ENCODE measurements at places on chromosomes 3 and 15.
A peak's percentile ranks its signal among the peaks of the same experiment; 100 is the strongest.

GRCh38 chr15:90036806-90037510 lies 35.8 kb downstream of the ZNF710 start:
- DNase-seq = no peak

GRCh38 chr15:49023354-49023753 lies 22.9 kb downstream of the SECISBP2L start:
- DNase-seq = no peak

GRCh38 chr15:73989001-73989798 lies 2.9 kb downstream of the STOML1 start:
- DNase-seq = no peak

- no peak for DNase-seq
These were observed 2.0 kb downstream of the NGLY1 start for GRCh38 chr3:25781145-25781757.

GRCh38 chr15:39584266-39584659 lies 3.4 kb downstream of the THBS1 start:
- no peak for DNase-seq

DNA sequence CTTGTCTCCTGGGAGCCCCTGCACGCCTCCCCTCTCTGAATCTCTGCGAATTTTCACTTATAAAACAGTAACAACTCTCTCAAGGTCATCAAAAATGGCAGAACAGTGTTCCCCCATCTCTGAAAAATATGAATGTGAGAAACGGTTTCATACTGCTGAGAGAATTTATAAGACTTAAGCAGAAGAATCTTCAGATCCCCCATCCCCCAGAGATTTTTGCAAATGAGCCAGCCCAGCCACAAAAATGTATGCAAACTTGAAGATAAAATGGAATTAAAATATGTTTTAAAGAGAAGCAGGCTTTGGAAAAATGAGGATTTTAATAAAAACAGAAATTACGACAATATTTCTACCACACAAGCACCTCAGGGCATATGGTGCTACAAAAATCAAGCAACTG lies 173.0 kb downstream of the STT3B start:
- DNase-seq = no peak

DNA sequence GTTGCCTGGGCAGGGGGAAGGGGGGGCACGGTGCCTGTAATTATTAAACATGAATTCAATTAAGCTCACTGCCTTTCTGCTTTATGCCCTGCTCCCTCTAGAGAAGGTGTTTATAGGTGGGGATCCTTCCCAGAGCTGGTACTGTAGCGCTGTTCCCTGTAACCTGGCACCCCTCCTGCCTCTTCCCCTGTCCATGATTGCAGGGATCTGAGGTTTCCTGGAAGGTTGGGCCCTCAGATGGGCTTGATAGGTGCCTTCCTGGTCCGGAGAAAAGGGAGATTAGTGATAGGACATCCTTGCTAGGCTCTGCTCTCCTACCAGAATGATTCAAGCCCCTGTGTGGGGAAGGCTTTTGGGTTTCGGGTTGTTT lies 2.1 kb upstream of the FAM131A start:
- no peak for DNase-seq

DNA sequence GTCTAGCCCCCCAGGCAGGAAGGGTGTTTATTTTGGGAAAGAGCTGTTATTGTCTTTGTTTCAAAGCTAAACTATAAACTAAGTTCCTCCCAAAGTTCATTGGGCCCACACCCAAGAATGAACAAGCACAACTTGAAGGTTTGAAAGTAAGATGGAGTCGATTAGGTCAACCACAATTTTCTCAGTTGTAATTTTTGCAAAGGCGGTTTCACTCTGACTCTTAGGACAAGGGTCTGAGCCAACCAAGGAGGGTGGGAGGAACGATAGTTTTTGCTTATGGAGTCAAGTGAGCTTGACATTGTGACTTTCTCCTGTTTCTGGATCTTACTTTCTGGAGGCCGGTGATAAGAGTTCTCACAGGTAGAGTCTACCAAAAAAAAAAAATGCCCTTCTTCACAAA lies 5.8 kb upstream of the ZNF770 start:
- no peak for DNase-seq

DNA sequence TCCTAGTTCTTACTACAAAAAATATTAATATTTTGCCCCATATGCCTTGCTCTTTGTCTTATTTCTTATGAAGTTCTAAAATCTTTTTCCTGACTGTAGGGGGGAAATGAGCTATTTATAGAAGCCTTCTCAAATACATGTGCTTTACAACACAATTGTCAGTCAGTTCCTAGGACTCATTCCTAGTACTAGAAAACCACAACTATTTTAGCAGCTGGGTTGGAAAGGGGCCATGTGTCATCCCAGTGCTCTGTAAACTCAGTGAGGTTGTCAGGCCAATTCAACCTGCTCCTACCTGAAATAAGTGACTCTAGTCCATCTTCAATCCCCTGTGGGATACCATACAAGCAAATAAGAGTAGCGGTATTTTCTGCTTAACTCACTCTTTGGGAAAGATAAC lies 153.8 kb downstream of the ULK4 start:
- no peak for DNase-seq

DNA sequence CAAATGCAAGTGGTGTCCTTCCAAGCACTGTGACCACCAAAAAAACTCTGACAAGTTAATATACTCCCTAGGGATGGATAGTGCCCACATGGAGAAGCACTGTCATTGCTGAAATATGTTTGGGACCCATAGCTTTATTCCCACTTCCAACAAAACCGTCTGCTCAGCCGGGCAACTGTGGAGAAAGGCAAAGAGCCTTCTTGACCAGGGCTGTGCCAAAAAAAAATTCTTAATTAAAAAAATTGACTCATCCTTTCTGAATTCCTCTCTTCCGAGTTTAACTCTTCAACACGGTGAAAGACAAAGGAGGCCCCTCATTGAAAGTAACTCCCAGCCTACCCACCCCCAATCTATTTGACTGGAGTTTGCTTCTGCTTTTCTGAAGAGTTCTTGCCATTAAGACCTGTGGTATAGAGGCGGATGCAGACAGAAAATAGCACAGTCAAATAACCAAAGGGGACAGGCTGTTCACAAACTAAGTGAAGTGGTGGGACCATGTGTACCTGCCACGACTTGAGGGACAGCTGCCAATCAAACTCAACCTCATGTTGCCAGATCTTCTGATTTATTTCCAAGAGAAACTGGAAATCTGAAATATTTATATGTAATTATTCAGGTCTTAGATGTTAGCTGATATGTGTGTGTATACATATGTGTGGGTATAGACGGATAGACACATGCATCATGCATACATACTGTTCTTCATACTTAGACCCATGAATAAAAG lies 135.4 kb upstream of the PFN2 start:
- DNase-seq = no peak

- DNase-seq = no peak
These were observed 172.6 kb downstream of the FMN1 start for GRCh38 chr15:33021806-33022389.

DNA sequence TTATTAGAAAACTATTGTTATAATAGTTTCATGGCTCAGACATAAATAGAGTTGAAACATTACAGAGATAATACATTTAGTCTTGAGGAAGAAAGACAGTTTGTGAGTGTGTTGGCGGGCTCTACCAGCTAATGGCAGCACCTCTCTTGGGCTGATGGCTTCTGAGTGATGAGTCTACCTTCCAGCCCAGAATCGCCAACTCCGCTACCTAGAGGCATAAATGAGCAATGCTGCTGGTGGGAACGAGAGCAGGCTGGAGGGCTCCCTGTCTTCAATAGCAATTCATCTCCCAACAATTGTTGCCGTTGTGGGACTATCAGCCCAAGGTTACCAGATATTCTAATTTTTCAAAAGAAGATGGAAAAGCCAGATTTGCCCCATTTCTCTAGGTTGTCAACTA lies 388.7 kb downstream of the FOXP1 start:
- DNase-seq = no peak

GRCh38 chr3:81255463-81255862 lies 506.0 kb downstream of the GBE1 start:
- no peak for DNase-seq

DNA sequence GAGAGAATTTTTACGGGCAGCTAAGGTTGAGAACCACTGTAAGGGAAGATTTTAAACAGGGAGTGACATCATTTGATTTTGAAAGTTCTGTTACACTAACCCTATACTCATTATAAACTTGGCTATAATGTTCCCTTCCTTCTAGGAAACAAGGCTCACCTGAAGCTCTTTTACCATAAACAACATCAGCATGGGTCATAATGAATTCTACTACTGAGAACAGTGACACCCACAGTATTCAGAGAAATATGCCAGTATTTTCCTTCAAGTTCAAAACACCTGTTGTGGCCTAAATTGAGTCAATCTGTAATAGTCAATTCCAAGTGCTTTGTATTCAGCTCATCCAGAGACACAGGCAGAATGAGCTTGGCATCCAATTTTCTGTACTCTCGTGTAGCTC lies 175.3 kb upstream of the STT3B start:
- DNase-seq = no peak

- peak; percentile 47 for DNase-seq
These were observed 7.5 kb downstream of the CMTM7 start for GRCh38 chr3:32399030-32399620.

GRCh38 chr3:107987036-107987939 lies 103.5 kb downstream of the CD47 start:
- no peak for DNase-seq

GRCh38 chr3:188491276-188491687 lies 337.3 kb downstream of the LPP start:
- DNase-seq = no peak

- DNase-seq = no peak
These were observed 13.1 kb downstream of the BMF start for GRCh38 chr15:40095371-40096093.

- DNase-seq = no peak
These were observed 579.0 kb downstream of the MFSD1 start for GRCh38 chr3:159380891-159381290.

DNA sequence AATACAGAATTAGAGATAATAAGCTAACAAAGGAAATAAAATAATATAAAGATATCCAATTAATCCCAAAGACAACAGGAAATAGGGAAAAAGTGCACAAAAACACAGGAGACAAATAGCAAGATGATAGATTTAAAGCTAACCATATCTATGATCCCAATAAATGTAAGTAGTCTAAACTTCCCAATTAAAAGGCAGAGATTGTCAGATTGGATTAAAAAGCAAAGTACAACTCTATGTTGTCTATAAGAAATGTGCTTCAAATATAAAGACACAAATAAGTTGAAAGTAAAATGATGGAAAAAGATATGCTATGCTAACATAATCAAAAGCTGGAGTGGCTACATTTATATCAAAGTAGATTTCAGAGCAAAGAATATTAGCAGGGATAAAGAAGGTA lies 133.1 kb upstream of the ATP2B2 start:
- no peak for DNase-seq

DNA sequence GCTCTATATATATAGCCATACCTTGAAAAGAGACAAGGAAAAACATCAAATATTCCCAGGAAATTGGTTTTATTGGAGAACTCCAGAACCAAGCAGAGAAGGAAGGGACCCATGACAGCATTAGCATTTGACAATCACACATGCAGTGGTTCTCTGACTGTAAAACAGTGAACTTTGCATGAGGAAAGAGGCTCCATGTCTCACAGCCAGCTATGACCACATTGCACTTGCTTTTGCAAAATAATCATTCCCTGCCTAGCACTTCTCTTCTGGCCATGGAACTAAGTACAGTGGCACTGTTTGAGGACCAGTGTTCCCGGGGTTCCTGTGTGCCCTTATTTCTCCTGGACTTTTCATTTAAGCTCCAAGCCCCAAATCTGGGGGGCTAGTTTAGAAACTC lies 85.5 kb downstream of the TGFBR2 start:
- no peak for DNase-seq

- DNase-seq = no peak
These were observed 206.7 kb downstream of the ZNF621 start for GRCh38 chr3:40731445-40731844.

DNA sequence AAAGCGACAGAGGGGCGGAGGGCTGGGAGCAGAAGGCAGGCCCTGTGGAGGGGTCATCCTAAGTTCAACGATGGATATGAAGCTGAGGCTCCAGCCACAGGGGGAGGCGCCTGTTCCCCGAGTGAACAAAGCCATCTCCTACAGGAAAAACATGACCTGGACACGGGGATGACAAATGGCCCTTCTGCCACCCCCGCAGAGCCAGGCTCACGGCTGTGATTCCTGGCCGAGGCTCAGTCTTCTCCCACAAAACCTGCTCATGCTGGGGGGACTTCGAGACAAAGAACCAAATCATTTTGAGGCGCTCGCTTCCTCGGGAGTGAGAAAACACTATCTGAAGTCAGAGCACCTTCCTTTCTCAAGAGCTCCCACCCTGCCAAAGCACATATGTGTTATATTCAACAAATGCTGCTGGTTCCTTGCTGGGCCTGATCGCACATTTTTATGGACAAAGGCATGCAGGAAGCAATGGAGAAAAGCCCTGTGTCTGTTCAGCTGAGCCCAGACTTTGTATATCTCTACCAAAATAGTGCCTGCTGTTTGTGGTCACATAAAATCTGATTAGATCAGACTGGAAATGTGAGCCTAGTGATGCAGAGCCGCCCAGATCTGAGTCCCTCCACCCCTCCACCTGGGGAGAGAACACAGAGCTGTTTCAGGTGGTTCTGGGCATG lies 5.6 kb downstream of the RBP1 start:
- no peak for DNase-seq

DNA sequence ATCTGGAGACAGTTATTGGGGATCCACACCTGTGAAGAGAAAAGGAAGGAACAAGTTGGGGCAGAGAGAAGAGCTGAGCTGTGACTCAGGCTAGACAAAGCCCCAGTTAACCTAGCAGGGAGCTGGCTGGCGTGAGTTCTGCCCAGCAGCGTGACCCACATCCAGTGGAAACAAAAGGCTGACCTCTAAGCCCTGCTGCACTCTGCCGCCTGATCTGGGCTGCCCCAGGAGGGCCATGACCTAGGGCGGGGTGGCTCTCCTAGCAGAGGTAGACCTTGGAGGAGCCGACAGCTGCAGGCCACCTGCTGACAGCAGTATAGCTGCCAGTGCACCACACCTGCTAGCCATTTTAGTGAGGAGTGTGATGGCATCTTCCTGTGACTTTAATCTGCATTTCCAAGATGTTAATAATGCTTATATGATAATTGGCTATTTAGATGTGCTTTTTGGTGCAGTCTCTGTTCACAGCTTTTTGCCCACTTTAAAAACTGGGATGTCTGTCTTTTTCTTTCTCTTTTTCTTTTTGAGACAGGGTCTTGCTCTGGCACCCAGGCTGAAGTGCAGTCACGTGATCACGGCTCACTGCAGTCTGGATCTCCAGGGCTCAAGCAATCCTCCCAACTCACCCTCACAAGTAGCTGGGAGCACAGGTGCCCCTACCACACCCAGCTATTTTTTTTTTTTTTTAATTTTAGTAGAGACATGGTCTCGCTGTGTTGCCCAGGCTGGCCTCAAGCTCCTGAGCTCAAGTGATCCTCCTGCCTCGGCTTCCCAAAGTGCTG lies 78.1 kb downstream of the LSM3 start:
- DNase-seq = no peak

- no peak for DNase-seq
These were observed 44.6 kb downstream of the ABHD2 start for GRCh38 chr15:89132611-89133507.

- no peak for DNase-seq
These were observed 1.8 kb downstream of the YEATS2 start for GRCh38 chr3:183699238-183699947.

- DNase-seq = no peak
These were observed 459.7 kb upstream of the ZNF717 start for GRCh38 chr3:76245073-76245472.

GRCh38 chr3:191198480-191198879 lies 561 bp upstream of the OSTN start:
- DNase-seq = no peak

- DNase-seq = no peak
These were observed 30.5 kb upstream of the LIPC start for GRCh38 chr15:58401276-58401675.

GRCh38 chr15:100895721-100896120 lies 16.1 kb downstream of the ALDH1A3 start:
- no peak for DNase-seq
